Kasumi-1 (cell line): ENCODE measurements at places on chromosomes 1 and 21.

DNA sequence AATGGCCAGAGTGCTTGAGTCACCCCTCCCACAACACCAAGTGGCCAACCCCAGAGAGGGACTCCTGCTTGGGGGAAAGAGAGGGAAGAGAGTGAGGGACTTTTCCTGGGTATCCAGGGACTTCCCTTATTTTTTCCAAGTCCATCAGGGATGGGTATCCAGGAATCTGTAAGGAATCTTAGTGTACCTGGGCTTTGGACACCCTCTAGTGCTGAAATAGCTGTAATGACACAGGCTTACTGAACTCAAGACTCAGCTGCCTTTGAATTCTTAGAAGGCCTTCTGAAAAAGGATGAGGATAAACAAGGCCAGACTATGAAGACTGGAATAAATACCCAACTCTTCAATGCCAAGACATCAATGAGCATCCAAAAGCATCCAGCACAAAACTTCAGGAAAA, 12.0 kb downstream of the TSHB start:
- no peak for DNase-seq

GRCh38 chr1:100941098-100941527, 45.2 kb downstream of the SLC30A7 start:
- no peak for DNase-seq

- no peak for DNase-seq
These were observed 435.6 kb upstream of the CHRM3 start for GRCh38 chr1:238950784-238951183.

DNA sequence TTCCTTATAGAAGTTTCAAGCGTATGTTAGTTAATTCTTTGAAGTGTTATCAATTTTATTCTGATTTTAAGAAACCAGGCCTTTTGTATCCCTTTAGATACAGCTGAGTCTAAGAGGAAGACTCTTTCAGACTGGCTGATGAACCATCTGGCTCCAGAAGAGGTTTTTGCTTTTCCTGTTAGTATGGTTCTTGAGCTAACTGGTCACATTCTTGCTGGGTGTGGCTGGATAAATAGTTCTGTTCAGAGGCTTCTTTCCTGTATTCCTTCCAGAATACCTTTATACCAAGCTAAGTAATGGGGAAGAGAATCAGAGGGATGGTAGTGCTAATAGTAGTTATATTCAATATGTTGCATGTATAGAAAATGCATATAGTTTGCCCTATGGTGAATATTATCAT, 12.4 kb downstream of the HS2ST1 start:
- no peak for DNase-seq

- DNase-seq, result peak; percentile 73
These were observed 161.2 kb downstream of the RUNX1 start for GRCh38 chr21:34887725-34888568.

- no peak for DNase-seq
These were observed 20.6 kb upstream of the RNU1-4 start for GRCh38 chr1:16719571-16720350.

DNA sequence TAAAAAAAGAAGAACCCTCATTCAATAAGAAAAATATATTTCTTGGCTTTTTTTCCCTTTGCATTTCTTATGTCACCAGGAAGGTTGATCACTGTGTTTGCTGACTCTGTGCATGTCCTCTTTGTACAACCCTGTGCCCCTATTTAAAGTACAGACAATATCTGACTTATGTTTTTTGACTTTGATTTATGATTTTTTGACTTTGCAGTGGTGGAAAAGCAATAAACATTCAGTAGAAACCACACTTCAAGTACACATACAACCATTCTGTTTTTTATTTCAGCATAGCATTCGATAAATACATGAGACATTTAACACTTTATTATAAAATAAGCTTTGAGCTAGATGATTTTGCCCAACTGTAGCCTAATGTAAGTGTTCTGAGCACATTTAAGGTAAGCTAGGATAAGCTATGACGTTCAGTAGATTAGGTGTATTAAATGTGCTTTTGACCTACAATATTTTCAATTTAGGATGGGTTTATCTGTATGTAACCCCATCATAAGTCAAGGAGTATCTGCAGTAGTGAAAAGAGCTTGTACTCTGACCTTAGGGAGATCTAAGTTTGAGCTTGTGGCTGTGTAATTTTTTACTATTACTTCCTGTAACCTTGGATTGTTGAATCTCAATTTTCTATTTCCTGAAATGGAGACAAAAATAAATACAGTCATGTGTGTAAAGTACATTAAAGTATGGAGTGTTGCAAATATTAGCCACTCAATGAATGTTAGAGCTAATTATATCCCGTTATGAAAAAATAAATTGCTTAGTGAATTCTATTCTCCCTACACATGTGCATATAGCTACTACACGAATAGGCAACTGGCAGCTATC, 1.2 kb downstream of the RNASEL start:
- no peak for DNase-seq

DNA sequence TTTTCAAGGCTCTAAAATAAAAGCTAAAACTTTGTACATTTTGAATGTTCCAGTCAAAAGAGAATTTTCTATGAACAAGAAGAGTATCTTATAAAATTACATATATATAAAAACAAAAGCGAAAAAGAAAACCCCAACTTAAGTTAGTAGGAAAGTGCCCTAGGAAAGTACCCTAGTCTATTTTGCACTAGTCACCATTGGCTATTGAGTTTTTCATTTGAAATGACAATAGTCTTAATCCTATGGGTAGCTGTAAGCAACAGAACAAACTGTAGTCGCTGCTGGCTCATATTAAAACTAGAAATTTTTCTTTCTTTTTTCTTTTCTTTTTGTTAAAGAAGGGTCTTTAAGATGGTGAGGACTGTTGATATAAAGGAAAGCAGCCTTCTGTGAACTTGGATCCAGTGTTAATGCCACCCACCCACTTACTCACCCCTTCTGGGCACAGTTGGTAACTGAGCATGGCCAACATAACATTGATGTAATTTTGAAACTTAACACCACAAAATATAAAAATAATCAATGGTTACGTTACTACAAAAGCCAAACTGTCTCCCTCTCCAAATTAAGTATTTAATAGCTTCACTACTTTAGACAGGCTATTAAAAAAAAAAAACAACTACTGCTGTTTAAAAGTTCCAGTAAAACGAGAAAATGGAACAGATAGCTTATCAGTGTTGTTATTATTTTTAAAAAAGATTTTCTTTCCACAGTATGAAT, 177.0 kb downstream of the EIF4G3 start:
- no peak for DNase-seq

DNA sequence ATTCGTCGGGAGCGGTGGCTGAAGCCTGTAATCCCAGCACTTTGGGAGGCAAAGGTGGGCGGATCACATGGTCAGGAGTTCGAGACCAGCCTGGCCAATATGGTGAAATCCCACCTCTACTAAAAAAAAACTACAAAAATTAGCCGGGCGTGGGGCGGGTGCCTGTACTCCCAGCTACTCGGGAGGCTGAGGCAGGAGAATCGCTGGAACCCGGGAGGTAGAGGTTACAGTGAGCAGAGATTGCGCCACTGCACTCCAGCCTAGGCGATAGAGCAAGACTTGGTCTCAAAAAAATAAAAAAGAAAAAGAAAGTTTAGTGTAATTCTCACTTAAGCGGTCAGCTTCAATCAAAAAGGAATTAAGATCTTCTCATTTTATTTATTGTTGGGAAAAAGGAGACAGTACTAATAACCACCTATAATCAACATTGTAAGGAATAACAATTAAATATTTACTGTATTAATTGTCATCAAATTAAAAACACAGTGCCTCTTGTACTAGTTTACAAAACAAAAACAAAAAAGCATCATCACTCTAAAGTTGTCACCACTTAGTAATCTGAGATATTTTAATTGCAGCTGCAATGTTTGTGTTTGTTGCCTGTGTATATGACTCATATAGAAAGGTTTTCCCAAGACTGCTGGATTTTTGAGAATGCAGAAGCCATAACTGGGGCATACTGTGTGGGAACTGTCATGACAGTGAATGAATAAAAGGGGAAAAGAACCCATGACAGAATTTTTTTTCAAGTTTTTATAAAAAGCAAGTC, 3.7 kb downstream of the FBXO42 start:
- DNase-seq, result no peak

- no peak for DNase-seq
These were observed 21.4 kb downstream of the SPSB1 start for GRCh38 chr1:9314111-9314510.

GRCh38 chr1:232074265-232074664, 447.7 kb downstream of the DISC1 start:
- DNase-seq, result no peak

DNA sequence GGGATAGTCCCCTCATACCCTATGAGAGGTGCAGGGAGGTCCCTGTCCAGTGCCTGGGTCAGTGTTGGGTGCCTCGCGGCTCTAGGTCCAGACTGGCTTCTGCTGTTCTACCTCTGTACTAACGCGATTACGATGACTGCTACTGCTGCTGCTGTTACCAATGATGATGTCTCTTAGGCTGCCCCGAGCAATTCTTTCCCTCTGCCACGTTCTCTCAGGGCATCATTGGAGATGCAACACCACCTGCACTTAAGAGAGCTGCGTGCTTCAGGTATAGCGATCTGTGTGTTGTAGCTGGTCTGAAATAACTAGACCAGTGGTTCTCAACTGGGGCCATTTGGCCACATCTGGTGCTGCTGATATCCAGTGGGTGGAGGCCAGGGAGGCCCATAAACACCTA, 36.9 kb downstream of the KAZN start:
- DNase-seq, result no peak

DNA sequence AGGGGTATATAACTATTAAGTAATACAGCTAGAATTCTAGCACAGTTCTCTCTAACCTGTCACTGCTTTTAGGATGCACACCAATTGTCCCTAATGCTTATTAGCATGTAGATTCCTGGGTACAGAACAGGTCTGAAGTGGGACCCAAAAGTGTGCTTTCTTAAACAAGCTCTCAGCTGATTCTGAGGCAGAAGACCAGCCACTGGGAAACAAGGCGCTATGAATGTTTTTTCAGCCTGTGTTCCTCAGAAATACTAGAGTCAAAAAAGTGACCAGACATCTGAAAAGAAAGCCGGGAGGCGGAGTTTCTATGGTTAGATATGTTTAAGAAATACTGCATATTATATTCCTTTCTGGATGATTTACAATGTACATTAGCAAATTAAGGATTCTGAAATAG, 1.8 kb downstream of the PEF1 start:
- no peak for DNase-seq

- no peak for DNase-seq
These were observed 4.3 kb upstream of the SHISA4 start for GRCh38 chr1:201884425-201884824.

GRCh38 chr1:17572264-17572985, 32.9 kb downstream of the ARHGEF10L start:
- DNase-seq, result no peak

DNA sequence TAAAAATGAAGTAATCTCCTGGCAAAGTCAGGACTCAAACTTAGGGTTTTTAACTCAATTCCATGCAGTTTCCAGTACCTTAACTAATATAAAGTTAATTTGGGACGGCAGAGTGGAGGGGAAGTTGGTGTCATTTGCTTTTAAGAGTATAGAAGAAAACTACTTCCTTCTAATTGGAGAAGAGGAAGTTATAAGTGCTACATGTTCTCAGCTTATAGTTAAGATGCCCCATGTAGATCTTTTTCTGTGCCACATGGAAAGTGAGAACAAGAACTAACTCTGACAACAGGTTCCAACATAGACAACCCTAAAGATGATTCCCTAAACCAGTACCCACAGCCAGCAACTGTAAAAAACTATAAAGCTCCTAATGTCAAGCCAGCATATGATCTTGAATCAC, 11.5 kb downstream of the RRAGC start:
- peak; percentile 94 for DNase-seq

DNA sequence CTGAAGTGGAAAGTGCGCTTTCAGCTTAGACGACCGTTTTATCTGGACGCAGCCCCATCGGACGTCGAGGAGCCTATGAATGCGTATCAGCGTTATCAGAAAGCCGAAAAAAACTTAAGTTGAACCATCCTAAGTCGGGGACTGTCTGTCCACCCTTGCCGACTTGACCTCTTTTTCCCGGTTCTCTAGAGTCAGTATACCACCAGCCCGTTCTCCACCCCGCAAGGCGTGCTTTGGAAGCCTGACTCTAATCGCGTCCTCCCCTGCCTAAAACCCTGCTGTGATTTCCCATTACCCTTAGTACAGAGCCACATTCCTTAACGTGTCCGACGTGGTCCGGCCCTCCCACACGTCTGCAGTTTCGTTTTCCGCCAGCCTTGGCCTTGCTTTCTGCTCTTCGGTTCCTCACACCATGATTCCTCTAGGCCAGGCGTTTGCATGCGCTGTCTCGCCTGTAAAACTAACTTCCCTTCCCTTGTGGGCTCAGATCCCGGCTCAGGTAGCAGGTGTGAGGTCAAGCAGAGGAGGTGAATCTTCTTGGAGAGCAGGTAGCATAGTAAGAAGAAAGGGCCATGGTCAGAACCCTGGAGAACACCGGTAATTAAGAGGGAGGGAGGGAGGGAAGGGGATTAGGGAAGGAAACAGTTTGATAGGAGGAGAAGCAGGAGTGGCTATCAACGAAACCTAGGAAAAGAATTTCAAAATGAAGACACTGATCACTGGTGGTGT, 865 bp downstream of the ADPRS start:
- DNase-seq, result peak; percentile 20

GRCh38 chr1:197659171-197659570, 116.1 kb downstream of the DENND1B start:
- no peak for DNase-seq

GRCh38 chr1:110185181-110185580, 24.9 kb upstream of the KCNC4 start:
- no peak for DNase-seq

DNA sequence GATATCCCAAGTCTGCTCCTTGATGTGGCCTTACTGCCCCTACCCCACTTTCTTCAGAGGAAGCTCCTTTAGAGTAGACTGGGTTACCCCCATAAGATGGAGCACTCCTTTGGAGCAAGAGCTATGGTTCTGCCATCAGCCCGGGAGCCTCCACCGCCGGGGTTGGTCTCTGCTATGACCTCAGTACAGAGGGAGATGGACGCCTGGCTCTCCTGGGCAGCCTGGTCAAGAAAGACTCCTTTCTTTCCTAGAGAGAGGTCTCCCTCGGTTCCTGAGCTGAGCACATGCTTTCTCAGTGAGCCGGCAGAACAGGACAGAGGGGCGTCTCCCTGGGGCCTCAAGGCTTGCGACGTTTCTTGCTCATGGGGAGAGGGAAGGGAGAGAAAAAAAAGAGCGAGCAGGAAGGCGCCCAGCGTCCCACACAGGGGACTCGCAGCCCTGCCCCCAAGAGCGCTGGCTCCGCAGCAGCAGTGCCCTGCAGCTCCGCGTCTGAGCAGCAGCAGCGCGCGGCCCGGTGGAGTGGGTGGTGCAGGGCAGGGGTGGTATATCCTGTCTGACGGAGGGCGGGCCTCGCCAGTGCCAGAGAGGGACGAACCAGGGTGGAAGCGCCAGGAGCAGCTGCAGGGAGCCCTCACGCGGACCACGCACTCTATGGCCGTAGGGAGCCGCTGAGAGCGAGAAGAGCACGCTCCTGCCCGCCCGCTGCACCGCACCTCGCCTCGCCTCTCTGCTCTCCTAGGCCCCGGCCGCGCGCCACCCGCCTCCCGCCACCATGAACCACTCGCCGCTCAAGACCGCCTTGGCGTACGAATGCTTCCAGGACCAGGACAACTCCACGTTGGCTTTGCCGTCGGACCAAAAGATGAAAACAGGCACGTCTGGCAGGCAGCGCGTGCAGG, at the start of gene PKP1:
TSS of gene PKP1 (plus strand) at position 576 of the 899 bp plus-strand sequence. CDS start at position 773, 197 bp downstream.
- DNase-seq, result no peak

GRCh38 chr1:70528590-70529333, 117.7 kb downstream of the CTH start:
- DNase-seq, result peak; percentile 79

GRCh38 chr21:27586986-27587385, 620.1 kb upstream of the ADAMTS5 start:
- no peak for DNase-seq
